ENCODE measurements at places on chromosomes 3 and 15.

GRCh38 chr3:129310111-129311011 lies 31.7 kb downstream of the HMCES start:
- no peak for DNase-seq

DNA sequence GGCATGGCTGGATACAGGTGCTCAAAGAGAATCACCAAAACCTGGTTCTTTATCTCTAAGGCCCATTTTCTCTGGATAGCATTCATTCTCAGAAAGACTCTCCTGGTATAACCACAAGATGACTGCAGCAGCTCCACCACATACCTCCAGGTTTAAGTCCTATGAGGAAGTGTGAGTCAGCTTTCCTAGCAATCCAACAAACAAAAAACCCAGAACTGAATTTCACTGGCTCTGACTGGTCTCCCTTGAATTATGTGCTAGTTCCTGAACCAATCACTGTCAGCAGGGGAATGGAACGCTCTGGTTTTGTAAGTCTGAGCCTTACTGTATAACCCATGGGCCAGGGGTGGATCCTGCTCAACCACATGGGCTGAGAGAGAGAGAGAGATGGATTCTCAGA lies 27.2 kb downstream of the MRPL46 start:
- no peak for DNase-seq

DNA sequence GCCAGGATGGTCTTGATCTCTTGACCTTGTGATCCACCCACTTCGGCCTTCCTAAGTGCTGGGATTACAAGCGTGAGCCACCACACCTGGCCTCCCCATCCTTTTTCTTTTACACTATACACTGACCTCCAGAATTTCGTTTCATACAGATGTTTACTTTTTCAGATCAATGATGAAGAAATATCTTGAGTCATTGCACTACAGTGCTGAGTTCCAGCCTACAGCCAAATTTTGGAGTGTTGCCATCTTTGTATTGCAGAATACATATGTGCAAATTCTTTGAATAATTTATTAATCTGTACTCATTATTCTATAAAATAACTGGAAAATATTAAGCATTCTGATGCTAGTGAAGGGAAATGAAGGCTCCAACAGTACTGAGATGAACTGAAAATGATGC lies 12.5 kb downstream of the ZPLD1 start:
- no peak for DNase-seq

- DNase-seq, result no peak
Observed at GRCh38 chr3:58471025-58471887, 20.6 kb upstream of the KCTD6 start.

GRCh38 chr3:115280506-115280905 lies 133.4 kb upstream of the ZBTB20 start:
- no peak for DNase-seq

DNA sequence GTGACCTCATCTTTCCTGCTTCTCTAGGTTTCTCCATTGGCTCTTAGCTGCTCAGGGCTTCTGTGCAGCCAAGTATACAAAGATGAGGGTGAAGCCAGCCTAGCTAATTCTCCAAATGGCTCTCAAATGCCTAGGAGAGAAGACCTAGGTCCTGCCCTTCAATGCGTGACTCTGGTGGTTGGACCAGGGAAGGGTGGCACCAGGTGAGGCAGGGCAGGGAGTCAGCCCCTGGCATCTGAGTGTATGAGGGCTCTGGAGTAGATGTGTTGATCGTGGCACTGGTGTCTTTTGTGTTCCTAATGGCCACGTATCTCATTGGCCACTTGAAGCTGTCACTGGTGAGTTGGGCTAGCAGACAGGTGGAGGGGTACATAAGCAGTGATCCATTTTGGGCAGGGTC lies 59.8 kb downstream of the PDIA5 start:
- DNase-seq, result no peak

DNA sequence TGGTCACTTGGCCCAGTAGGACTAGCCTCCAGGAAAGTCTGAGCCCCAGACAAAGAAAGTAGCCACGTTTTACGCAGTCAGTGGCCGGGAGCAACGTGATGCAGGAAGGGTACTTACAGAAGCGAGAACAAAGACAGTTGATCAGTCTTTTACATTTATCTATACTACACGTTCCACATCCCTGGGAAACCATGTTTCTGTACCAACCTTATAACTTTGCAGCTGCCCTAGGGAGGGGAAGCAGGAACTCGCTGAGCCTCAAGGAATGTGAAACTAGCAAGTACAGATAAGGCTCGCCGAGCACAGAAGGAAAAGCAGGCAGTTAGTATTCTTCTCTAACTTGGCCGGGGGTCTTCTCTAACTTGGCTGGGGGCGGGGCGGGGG lies 3.4 kb upstream of the KNL1 start:
- DNase-seq, result no peak

GRCh38 chr15:55737373-55737772 lies 5.6 kb downstream of the PRTG start:
- DNase-seq, result no peak

DNA sequence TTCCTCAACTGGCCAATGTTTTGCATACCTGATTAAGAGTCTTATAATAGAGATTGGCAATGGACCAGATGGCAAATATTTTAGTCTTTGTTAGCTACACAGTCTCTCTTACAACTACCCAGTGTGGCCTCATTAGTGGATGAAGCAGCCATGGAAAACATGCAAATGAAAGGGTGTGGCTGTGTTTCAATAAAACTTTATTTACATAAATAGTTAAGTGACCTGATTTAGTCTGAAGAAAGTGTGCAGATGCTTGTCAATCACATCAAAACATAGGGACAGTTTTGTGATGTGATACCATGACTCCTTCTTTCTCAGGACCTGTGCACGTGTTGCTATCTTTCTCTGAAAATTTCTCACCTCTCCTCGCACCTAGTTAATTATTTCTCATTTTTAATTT lies 309.8 kb upstream of the GRM7 start:
- no peak for DNase-seq

- DNase-seq, result no peak
Observed at GRCh38 chr3:42720126-42720525, 17.5 kb upstream of the HHATL start.

DNA sequence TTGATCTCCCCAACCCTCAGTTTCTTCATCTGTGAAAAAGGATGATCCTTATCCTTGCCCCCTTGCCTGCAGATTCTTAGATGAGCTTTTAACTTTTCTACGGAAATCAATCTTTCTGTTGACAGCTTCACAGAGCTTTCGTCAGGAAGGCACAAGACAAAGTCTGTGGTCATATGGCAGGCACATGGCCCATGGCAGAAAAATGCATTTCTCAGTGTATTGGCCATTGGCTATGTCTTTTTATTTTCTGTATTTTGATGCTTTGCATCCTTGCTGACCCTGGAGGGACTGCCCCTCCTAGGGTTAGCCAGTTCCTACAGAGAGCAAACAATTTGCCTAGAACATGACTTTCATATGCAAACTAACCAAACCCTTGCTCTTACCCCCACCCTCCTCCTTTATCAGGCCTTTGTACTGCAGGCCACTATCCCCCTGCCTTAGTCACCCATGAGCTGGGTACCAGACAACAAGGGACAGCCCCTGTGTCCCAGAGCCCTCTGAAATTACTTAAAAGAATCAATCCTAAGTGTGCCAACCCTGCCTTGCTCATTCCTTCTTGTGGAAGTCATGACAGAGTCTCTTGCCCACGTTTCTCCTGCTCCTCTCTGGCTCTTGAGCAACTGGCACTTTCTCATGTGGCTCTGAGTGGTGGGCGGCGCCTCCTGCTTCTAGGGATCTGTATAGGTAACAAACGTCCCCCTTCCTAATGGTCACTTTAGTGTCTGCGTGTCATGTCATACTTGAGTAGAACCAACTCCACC lies 24.1 kb upstream of the NOX5 start:
- no peak for DNase-seq

- DNase-seq, result no peak
Observed at GRCh38 chr3:129571605-129572547, 28.9 kb downstream of the H1-8 start.

- no peak for DNase-seq
Observed at GRCh38 chr15:35092846-35093245, 7.8 kb upstream of the NANOGP8 start.

GRCh38 chr3:13662238-13662847 lies 113.4 kb downstream of the FBLN2 start:
- no peak for DNase-seq

GRCh38 chr3:122021811-122022401 lies at the start of gene ILDR1:
Gene ILDR1 (minus strand): TSS chr3:122022247. CDS start chr3:122022077, 170 bp downstream.
- no peak for DNase-seq

DNA sequence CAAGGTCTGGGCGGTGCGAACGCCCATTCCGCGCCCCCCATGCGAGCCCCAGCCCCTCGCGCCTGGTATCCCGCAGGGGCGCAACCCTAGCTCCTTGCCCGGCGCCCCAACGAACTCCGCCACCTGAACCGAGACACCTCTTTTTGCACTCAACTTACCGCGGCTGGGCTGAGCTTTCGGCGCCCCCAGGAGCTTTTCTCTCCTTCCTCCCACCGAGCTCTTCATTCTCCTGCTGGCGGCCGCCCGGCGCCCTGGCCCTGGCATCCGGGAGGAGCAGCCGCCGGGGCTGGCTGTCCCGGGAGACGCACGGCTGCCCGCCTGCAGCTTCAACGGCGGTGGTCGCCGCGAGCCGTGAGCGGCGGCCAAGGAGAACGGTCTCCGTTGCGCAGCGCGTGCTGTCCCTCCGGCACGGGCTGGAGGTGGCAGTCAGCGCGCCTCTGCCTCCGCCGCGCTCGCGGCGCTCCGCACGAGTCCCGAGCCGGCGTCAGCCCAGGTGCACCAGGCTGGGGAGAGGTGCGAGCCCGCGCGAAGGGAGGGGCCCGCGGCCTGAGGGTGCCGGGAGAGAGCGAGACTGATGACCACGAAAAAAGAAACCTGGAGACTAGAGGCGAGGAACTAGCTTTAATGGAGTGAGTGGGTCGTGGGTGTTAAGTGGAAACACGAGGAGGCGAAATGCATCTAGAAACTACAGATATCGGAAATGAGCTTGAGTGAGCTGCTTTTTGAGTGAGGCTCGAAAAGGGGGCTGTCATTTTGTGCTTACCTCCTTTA lies 621.5 kb upstream of the ZNF385D start:
- DNase-seq, result no peak

- DNase-seq, result no peak
Observed at GRCh38 chr15:87961851-87962420, 294.6 kb downstream of the NTRK3 start.
